ENCODE measurements at places on chromosomes 13 and 19.

GRCh38 chr19:5222821-5223321 is 117.7 kb downstream of the PTPRS start:
- no peak for DNase-seq

- DNase-seq: no peak
Observed at GRCh38 chr13:103625194-103625593, 559.0 kb upstream of the SLC10A2 start.

DNA sequence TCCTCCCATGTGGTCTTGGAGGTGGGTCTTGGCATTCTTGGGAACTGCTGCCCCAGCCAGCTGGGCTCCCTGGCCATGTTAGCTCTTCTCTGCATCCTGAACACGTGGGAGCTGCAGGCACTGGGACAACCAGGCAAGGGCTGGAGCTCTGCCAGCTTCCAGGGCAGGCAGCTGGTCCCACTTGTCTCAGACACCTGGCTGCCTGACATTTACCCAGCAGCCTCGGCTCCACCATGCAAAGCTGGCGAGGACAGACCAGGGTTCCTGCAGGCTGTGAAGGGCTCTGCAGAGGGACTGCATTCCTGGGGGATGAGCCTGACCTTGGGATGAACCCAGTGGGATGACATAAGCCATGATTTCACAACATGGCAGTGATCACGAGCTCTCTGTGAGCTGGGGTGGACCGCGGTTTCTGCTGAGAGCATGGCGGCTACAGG is 99.0 kb upstream of the TSHZ3 start:
- no peak for DNase-seq

- no peak for DNase-seq
Observed at GRCh38 chr19:22620401-22620800, 13.7 kb upstream of the ZNF492 start.

GRCh38 chr13:83162493-83162892 is 719.8 kb downstream of the SLITRK1 start:
- DNase-seq: no peak

DNA sequence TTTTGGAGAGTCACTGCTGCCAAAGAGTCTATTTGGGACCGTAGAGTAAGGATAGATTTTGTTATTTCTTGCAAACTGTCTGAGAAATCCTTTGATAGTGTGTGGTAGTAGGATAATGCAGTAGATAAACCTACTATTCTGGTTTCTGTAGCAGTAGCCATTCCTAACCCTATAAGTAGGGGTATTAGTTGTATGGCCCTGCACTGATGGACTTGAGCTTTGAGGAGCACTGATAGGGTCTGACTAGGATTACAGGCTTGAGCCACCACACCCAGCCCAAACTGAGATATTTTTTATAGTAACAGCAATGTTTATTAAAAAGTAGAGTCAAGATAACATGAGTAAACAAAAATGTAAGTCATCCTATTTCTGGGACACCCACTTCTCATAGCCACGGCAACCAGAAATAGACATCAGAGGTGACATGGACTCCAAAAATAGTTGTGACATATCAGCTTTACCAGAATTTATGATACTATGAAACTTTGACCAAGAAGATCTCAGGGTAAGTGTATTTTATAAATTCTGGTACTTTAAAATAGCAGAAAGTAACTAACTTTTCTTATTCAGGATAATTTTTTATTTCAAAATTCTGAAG is 479.1 kb downstream of the SUCLA2 start:
- DNase-seq: no peak

DNA sequence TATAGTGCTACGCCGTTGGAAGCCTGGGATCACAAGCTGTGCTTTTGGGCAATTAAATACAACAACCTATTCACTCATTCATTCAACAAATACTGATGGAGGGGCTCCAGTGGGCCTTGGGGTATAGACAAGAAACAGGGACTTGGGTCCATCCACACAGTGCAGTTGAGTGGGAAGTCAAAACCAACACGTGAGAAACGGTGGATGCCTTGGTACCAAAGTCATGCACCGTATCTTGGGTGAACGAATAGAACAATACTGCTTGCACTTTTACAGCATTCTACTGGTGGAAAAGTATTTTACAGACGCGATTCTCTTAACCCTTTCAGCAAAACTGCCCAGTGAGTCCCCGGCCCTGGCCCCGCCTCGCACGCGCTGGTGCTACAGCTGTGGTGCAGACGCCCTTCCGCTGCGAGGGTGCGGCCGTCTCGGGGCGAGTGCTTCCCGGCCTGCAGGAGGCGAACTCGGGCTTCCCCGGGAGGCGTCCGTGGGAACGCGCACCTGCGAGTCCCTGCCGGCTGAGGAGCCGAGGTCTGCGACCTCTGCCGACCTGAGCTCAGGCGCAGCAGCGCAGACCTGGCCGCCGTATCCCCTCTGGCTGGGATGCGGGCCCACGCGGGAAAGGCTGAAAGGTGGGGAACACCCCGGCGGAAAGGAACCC is 8.3 kb downstream of the TNFRSF19 start:
- DNase-seq: peak; percentile 73

DNA sequence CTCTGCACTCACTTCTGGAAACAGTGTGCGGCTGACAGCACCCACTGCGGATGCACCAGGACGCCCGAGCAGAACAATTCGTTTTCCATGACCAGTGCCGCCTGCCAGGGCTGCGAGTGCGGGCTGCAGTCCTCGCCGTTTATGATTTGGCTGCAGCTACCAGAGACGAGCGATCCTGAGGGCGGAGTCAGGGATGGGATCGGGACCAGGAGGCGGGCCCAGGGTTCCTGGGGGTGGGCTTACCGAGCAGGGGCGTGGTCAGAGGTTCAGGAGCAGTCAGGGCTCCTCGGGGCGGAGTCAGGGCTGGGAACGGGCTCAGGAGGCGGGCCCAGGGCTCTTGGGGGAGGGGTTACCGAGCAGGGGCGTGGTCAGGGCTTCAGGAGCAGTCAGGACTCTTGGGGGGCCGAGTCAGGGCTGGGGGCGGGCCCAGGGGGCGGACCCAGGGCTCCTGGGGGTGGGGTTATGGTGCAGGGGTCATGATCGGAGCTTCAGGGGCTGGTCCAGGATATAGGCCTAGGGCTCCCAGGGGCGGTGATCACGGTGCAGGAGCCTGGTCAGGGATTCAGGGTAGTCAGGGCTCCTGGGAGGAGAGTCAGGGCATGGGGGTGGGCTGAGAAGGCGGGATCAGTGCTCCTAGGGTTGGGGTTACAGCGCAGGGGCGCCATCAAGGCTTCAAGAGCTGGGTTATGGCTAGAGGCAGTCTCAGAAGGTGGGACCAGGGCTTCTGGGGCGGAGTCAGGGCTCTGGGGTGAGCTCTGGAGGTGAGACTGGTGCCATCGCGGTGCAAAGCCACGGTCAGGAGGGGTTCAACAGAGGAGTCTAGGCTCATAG is 1.7 kb downstream of the KLK4 start:
- no peak for DNase-seq

- DNase-seq: peak; percentile 25
Observed at GRCh38 chr19:55257461-55258420, 1.1 kb downstream of the PPP6R1 start.

GRCh38 chr19:18020212-18021085 is 12.5 kb downstream of the ARRDC2 start:
- DNase-seq: no peak

GRCh38 chr19:23991170-23991569 is 76.5 kb downstream of the ZNF726 start:
- DNase-seq: no peak

DNA sequence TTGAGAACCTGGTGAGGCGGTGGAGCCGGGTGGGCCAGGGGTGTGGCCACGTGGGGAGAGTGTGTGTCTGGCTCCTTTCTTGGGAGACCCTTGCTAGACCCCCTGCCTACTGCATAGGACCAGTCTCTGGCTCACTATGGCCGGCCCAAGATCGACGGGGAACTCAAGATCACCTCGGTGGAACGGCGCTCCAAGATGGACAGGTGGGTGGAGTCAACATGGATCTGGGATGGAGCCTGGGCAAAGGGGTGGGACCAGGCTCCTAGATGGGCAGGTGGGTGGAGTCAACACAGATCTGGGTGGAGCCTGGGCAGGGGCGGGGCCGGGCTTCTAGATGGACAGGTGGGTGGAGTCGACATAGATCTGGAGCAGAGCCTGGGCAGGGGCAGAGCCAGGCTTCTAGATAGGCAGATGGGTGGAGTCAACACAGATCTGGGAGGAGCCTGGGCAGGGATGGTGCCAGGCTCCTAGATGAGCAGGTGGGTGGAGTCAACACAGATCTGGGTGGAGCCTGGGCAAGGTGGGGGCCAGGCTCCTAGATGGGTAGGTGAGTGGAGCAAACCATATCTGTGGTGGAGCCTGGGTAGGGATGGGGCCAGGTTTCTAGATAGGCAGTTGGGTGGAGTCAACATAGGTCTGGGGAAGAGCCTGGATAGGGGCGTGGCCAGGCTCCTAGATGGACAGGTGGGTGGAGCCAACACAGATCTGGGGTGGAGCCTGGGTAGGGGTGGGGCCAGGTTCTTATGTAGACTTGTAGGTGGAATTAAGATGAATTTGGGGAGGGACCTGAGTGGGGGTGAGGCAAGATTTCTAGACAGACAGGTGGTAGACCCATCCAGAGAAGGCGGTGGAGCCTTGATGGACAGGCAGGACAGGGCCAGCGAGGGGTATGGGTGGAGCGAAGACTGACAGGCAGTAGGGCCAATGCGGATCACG is 56.5 kb downstream of the VAV1 start:
- no peak for DNase-seq

DNA sequence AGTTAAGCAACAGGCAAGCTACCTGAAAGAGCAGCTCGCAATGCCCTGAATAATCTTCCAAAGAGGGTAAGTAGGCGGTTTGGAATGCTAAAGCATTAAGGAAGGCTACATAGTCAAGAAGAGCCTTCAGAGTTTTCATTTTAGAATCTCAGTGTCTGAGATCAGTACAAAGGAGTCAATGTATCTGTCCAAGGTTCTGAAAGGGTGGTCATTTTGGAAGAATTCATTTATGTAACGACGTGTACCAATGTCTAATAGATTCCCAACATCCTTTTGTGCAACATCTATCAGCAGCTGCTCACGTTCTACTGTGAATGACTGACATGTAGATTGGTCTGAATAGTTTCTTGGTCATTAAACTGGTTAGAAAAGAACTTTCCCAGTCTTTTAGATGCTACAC is 15.2 kb downstream of the ZNF665 start:
- no peak for DNase-seq

GRCh38 chr13:24894972-24895300 is 131.0 kb downstream of the RNF17 start:
- no peak for DNase-seq

DNA sequence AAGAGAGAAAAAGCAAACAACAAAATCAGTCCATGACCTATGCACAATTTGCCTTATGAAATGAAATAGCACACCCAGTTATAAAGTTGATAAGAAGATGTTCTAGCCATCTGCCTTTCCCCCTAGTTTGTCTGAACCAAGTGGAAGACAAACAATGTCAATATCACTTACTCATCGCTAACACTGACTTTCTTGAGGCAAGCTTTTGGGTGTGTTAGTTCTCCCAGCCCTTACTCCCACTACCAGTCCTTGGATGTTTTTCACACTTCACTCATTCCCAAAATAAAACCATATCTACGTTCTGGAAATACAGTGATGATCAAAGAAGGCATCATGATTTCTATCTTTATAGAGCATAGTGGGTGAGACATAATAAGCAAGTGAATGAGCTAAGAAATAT is 393.8 kb downstream of the PCDH20 start:
- no peak for DNase-seq

GRCh38 chr13:64723724-64724123 is 2506.4 kb downstream of the PCDH9 start:
- no peak for DNase-seq

DNA sequence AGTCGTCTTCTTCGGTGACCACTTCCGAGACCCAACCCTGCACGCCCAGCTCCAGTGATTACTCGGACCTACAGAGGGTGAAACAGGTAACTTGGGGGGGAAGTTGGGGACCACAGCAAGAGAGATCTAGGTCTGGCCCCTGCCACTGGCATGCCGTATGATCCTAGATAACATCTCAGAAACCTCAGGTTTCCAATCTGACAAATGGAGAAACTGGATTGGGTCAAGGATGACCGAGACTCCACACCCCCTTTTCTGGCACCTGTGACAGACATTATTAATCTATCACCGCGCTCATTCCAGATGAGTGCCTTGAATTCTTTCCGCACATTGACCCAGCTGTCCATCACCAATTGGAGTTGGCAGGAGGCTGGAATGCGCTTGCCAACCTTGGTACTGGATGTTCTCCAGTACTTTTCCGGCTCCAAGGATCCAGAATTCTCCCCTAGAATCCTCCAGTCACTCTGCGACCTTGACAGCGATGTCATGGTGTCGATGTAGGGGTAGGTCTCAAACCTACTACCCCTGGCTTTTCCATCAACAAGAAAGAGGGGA is 17.4 kb downstream of the VASP start:
- DNase-seq: no peak

DNA sequence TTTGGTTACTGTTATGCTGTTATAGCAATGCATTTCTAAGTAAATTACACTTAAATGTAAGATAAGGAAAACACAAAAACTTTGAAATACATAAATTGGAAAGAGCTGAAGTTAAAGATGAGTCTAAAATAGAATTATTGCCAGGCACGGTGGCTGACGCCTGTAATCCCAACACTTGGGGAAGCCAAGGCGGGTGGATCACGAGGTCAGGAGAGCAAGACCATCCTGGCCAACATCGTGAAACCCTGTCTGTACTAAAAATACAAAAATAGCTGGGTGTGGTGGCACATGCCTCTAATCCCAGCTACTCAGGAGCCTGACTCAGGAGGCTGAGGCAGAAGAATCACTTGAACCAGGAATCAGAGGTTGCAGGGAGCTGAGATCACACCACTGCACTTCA is 905.4 kb upstream of the GPC6 start:
- DNase-seq: no peak

DNA sequence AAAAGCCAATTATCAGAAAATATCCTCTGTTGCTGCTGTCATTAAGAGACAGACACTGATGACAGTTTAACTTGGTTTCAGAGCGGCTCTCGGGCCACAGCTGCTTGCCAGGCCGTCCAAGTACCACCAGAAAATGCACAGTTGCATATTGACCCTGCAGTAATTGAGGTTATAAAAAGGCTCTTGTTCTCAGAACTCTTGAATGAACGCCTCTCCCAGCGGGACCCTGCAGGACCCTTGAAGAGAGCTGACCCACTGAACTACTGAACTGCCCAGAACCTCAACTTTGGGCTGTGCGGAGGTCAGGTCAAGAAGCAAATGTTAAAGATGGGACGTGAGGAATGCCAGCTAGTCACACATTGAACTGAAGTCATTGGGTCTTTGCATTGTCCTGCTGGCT is 1559.0 kb upstream of the SLC10A2 start:
- no peak for DNase-seq

GRCh38 chr19:8023371-8023770 is 17.9 kb upstream of the ELAVL1 start:
- DNase-seq: no peak

DNA sequence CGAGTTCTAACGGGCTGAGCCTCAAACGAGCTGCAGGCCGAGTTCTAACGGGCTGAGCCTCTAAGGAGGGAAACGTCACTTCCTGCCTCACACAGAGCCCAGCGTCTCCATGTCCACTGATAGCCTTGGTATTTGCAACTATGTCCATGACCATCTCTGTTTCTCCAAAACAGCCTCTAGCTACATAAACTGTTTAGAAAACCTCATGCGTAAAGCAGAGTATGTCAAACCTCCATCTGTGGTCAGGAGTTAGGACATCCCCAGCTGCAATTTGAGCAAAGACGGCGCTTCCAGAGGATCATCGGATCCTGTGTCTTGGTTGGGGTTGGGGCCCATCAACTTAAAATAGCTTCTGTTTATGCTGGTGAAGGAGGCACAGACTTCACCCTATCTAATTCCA is 20.8 kb downstream of the RASA3 start:
- no peak for DNase-seq

- DNase-seq: no peak
Observed at GRCh38 chr19:8655340-8655709, 24.9 kb downstream of the NFILZ start.

Measured in CD4-positive, alpha-beta T cell (primary cell).